ENCODE measurements at places on chromosomes 2 and 18.

DNA sequence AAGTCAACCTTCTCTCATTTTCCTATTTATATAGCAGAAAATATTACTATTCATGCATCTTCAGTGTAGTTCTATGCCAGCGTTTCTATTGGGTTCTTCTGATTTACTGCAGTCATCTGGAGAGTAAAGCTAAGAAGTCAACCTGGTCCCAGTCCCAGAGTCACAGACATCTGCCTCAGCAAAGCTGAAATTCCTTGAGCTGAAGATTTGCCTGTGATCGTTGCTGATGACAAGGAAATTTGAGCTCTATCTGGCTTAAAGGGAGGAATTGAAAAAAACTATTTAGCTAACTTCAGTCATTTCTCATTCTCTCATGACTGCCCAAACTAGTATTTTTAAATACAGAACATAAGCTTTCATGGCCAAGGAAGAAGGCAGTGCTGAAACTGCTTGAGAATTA is 45.7 kb downstream of the RND3 start:
- no peak for DNase-seq

DNA sequence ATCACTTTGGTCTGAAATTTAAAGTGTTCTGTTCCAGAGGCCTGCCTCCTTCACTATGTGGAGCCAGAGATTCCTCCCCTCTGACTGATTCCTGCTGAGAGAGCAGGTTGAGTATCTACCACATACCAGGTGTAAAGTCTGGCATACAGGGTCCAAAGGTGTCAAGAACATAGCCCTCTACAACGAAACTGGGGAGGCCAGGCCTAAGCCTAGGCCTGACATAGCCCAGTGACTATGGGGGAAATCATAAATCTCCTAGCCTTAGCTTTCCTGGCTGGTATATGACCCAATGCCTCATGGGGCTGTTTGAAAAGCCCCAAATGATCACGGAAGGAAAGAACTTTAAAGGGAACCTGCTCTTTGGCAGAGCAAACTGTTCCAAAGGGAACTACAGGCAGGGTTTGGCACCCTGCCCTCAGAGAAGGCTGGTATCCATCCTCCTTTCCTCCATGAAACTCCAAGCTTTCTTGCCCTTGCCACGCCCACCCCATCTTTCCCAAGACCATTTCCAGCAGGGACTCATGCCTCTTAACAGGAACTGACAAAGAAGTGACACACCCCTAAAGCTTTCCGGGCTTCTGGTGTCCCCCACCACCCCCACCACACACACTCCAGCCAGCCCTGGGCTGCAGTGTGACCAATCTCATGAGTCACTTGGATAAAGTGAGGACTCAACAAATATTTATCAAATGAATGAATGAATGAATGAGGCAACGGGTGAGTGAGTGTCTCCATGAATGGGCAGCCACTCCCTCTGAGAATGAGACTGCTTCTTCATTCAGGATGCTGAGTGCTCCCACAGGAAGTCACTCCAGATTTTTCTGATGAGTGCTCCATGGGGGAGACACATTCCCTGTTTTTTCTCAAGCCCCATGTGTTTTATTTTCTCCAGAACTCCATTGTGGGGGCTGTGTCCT is 114.5 kb upstream of the STPG4 start:
- DNase-seq, result no peak

DNA sequence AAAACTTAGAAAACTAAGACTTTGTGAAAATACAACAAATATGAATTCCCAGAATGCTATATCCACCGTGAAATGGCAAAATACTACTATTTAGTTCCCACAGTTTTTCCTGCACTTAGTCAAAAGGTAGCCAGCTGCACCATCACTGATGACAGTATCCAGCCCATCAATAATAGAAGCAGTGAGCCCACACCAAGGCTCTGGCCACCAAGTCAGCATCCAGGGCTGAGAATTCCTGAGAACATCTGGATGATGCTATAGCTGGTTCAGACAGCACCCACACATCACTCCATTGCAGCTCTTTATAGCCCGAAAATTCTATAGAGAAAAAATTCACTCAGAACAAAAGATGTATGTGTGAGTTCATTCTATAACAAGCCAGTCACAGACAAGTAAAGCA is 159.1 kb upstream of the SPATS2L start:
- no peak for DNase-seq

GRCh38 chr2:238097201-238097987 is 2.7 kb upstream of the ESPNL start:
- DNase-seq, result no peak

GRCh38 chr2:8534729-8535468 is 147.0 kb upstream of the ID2 start:
- no peak for DNase-seq

DNA sequence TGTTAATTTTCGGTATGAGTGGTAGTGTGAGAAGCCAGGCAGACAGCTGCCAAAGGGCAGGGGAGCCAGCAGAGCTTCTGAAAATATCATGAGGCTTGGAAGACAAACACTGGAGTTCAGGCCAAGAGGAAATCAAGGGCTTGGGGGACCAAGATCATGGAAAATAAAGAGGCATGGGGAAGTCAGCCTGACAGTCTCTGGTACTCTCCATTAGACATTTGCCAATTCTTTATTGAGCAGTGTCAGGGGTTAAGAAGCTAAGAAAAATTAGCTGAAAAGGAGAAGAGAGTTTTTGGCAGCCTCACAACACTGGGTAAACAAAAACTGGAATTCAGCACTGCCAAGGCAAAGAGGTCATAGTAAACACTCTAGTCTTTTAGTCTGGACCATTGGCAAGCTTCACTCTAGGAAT is 612.7 kb downstream of the EPHA4 start:
- DNase-seq, result no peak

- no peak for DNase-seq
Measured at GRCh38 chr2:120857422-120857821, 121.8 kb downstream of the GLI2 start.

DNA sequence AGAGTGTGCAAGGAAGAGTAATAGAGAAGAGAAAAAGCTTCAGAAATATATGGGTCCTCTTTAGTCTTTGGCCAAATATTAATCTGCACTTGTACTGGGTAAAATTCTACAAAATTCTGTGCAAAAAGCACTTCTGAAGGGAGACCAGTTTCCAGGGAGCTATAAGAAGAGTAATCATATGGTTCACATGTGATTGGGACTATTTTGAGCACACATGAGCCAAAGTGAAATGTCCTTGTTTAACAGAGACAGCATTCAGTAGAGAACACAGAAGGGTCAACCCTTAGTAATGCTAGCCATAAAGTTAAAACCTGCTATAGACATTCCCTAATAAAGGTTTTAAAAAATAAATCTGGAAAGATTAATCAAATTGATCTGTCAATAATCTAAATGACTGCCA is 49.3 kb upstream of the ACVR1C start:
- no peak for DNase-seq

DNA sequence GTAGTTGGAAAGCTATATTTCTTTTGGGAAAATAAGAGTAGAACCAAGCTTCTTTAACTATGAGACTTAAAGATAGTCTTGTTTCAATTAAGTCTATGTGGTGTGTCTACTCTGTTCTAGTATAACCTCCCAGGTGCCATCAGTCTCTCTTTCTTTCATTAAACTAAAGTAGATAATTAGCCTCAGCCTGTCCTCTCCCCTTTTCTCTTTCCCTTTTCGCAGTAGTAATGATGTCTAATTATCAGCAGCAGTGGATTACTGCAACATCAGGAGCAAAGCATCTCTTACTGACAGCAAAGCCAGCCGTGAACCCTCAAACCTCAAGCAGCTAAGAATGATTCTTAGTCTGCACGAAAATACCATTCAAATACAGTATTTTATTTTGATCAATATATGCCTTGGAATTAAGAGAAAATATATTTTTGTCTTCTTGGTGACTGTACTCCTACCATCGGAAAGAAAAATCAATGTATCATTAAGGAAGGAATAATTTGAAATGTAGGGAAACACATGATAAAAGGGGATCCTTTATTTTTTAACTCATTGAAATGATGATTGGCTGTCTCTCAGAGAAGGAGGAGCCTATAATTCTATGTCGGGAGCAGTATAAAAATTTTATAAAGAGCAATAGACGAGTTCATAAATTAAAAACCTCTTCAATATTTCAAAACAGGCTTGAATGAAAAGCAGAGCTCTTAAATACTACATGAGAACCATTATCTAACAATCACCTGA is 4.5 kb downstream of the NOL4 start:
- DNase-seq, result peak; percentile 91

- DNase-seq, result no peak
Measured at GRCh38 chr2:137302957-137303356, 537.6 kb downstream of the THSD7B start.

GRCh38 chr18:45349019-45349418 is 266.3 kb upstream of the SLC14A2 start:
- DNase-seq, result no peak

- DNase-seq, result no peak
Measured at GRCh38 chr2:176392249-176392648, 123.0 kb downstream of the MTX2 start.

- no peak for DNase-seq
Measured at GRCh38 chr18:4921548-4921947, 275.5 kb downstream of the AKAIN1 start.
